ENCODE measurements at places on chromosomes 11 and 22.

- DNase-seq: no peak
Measured at GRCh38 chr22:32776397-32776796, 25.1 kb upstream of the TIMP3 start.

DNA sequence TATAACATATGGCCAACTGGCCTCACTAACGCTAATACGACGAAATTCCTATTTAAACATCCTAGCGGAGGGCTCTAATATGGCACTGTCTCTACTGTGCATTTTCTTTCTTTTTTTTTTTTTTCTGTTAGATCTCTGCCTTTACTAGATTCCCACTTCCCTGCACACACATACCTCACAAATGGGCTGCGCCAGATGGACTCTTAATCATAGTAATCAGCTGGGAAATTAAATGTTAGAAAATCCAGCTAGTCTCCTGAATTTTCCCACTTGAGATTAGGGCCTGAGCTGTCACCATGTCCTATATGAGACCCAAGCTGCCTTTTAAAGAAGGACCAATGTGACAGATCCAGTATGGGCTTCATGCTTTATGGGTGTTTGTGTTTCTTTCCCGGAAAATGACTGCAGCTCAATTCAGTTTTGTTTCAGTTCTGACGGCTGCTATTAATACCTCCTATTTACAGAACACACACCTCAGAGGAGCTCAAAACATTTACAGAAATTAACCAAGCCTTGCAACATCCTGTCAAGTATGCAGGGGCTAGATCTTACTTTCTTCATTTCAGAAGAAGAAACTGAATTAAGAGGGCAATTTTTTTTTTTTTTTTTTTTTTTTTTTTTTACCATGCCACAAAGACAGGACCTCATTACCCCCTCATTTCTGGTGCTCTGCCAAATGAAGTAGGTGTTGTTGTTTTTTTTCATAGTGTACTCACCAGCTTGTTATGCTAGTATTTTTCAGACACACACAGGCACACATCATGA, 49.8 kb upstream of the BLID start:
- no peak for DNase-seq

DNA sequence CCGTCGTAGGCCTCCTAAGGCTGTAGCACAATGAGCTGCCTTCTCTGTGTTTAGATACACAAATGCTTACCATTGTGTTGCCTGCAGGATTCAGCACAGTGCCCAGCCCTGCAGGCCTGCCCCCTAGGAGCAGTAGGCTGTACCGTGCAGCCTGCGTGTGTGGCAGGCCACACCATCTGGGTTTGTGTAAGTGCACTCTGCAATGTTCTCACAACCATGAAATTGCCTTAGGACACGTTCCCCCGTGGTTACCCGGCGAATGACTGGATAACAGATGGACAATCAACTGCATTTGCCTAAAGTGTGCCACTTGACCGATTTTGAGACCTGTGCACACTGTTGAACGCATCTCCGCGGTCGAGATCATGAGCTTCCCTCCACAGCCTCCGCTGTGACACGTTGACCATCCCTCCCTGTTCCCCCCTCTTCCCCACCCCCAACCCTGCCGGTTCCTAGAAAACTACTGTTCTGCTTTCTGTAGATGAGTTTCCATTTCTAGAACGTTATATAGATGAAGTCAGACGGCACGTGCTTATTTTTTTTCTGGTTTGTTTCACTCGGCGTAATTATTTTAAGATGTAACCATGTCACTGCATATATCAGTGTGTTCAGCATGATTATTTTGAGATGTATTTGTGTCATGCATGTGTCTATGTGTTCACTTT, 22.2 kb upstream of the CTSD start:
- no peak for DNase-seq

DNA sequence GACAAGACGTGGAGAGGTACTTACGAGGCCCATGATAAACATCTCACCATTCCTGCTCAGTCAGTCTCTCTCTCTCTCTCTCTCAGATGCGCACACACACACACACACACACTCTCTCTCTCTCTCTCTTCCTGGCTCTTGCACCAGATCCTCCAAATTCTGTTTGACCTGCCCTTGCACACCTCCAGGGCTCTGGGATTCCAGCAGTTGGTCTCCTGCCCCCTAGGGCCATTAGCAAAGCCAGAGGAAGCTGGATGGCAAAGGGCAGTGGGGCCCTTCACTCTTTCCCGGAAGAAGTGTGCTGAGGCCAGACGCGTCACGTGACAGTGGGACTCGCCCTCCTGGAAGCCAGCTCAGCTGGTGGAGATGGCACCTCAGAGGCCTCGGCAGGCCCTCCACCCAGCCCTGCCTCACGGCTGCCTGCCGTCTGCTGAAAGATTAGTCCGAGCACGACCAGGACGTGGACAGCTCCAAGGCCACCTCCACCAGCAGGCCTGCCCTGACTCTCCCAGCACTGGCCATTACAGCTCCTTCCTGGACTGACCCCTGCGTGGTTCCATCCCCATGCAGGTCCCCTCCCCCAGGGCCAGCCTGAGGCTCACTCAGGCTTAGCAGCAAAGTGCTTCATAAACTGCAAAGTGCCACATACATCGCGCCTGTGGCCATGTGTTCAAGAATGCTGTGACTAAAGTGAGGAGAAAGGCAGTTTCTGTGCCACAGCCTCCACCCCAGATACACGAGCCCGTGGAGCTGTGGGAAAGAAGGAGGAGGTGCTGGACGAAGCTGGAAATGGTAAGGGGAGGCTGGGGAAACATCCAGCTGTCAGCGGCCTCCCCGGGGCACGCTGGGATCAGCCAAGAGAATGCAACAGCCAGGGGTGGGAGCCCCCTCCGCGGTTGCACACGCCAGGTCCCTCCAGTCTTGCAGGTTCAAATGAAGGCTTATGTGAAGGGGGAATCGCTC, 3.7 kb downstream of the PDGFB start:
- no peak for DNase-seq

GRCh38 chr22:46957521-46957920, 195.1 kb downstream of the TBC1D22A start:
- no peak for DNase-seq

DNA sequence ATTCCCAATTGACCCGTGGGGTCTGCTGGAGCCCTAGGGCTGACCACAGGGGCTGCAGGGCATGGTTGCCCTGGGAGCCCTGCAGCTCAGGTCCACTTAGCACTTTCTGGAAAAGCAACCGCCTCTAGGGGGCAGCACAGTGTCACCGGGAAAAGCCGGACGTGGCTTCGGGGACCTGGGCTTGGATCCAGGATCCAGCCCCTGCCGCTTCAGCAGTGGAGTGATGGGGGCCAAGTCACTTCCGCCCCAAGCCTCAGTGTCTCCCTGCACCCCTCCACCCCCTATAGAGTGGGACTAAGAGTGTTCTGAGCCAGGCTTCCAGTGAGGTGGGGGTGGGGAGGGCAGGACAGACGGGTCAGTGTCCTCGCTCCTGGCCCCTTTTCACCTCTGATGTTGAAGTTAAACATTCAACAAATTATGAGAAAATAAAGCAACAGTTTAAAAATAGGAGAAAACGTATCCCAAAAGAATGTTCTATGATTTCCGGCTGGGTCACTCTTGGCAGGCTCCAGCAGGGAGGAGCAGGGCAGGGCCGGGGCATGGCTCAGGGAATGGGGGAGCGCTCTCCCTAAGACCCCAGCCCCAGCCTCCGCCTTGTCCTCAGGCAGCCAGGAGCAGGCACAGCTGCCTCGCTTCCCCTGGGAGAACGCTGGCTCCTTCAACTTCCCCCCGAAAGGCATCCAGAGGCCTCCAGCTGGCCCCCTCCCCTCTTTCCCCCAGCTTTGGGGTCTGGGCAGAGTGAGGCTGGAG, 96.5 kb upstream of the FGF3 start:
- no peak for DNase-seq

DNA sequence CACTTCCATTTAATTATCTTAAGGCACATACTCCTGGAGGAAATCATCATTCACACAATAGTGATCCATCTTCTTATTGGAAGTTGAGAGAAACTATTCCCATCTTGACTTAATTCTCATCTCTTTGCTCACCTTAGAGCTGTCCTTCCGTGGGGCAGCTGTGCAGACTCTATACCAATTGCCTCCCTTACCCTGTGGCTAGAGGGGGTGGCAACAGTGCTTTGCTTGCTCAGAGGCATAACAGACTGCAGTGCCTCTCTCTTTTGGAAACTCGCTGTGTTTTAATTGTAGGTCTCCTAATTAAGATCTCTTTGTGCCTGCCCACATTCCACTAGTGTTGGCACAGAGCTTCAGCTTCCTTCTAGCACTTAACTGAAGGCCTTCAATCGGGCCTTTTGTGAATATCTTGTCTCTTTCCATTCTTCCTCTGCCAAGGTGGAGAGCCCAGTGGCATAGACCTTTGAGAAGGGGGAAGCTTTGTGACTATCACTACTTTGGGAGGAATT, 5.5 kb downstream of the KMT2A start:
- no peak for DNase-seq

DNA sequence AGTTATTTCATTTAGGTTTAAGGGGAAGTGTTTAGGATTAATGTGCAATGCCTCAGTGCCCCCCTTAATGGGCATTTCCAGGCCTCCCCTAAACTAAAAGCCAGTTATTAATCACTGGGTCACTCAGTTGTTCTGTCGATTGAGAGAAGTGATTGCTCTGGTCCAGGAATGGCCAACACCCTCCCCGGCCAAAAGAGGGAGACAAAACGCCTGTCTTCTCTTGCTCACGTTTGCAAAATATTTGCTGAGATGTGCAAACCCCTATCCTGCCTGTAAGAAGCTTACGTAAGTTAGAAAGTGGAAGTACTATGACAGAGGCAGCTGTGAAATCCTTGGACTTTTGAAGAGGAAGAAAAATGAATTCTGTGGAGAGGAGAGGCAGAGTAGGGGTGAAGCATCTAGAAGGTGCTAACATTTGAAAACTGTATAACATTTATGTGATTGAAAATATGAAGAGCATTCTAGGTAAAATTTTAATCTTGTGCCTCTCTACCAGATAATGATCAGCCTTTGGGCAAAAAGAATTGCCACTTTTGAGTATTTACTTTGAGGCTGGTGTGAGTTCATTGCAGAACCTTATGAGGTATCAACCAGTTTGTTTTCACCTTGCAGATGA, 37.7 kb downstream of the NTM start:
- no peak for DNase-seq

DNA sequence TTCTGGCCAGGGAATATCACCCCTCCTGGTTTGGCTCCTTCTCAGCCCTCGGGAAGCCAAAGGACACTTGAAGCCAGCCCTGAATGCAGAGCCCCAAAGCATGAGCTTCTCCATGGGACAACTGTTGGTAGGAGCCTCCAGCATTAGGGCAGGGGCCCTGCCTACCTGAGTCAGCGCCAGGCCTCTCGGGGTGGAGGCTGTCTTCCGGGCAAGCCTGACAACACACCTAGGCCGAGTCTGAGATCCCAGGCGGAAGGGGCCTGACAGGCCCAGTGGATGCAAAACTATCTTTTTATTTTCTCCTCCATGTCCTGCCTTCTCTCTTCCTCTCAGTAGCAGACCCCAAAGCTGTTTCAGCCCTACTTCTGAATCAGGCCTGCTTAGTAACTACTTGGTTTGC, 27.6 kb downstream of the RCOR2 start:
- DNase-seq: no peak

DNA sequence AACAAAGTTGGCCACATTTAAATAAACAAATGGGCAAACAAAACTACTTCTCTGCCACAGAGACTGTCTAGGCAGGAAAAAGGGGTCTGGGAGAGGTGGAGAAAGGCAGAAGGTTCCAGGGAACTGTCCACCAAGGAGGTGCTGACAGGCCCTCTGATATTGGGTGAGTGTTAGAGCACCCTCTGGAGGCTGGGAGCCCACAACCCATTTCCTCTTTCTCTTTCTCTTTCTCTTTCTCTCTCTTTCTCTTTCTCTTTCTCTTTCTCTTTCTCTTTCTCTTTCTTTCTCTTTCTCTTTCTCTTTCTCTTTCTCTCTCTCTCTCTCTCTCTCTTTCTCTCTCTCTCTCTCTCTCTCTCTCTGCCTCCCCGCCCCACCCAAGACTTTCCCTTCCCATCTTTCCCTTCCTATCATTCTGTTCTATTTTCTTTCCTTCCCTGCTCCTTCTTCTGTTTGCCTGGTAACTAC, 912.8 kb downstream of the DLG2 start:
- DNase-seq: no peak

- no peak for DNase-seq
Measured at GRCh38 chr11:79708319-79708932, 267.6 kb upstream of the TENM4 start.

- DNase-seq: no peak
Measured at GRCh38 chr11:14254533-14255237, 104.3 kb downstream of the RRAS2 start.

GRCh38 chr11:91972665-91973266, 251.9 kb upstream of the FAT3 start:
- no peak for DNase-seq

- no peak for DNase-seq
Measured at GRCh38 chr11:79287952-79288351, 152.9 kb downstream of the TENM4 start.

DNA sequence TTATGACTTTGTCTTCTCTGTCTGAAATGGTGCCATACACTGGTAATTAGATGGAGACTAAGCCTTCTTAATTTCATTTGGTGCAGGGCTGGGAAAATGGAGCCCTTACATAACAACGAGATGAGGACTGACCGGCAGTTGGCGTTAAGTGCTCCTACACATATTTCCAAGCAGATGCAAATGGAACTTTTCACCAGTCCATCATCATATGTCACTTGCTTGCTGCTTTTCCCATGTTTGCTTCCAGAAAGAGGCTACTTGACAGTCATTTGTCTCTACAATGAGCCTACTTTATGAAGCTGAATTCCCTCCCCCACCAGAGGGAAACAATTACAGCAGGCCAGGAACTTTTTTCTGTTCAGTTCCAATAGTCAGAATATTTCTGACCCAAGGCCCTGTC, 32.6 kb downstream of the SVIP start:
- DNase-seq: no peak

DNA sequence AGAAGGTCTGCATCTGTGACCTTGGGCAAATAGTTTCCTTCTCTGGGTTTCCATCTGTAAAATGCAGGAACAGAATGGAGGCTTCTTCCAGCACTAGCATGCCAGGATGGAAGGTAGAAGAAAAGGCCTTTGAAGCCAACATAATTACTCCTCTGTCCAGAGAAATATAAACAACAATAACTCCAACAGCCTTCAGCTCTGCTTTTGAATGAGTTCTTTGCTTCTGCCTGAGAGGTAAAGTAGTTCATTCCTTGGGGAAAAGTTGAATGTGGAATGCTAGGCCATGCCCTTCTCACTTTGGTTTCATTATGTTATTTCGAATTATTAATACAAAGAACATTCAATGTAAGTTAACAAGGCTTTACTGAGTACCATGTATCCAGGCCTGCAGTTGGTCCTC, 61.2 kb upstream of the BLID start:
- no peak for DNase-seq

GRCh38 chr11:17649261-17649660, 70.1 kb upstream of the MYOD1 start:
- DNase-seq: no peak
